ENCODE measurements at places on chromosomes 6 and 20. TPM values are rescaled to one million over a fixed set of nuclear protein-coding genes. Genes with fewer than 3 reads are reported as not detected.

Gene CDK5RAP1
- total RNA-seq: 42.7 TPM

Gene BNIP5
- total RNA-seq: not detected

Gene EYS
- not detected for total RNA-seq

DNA sequence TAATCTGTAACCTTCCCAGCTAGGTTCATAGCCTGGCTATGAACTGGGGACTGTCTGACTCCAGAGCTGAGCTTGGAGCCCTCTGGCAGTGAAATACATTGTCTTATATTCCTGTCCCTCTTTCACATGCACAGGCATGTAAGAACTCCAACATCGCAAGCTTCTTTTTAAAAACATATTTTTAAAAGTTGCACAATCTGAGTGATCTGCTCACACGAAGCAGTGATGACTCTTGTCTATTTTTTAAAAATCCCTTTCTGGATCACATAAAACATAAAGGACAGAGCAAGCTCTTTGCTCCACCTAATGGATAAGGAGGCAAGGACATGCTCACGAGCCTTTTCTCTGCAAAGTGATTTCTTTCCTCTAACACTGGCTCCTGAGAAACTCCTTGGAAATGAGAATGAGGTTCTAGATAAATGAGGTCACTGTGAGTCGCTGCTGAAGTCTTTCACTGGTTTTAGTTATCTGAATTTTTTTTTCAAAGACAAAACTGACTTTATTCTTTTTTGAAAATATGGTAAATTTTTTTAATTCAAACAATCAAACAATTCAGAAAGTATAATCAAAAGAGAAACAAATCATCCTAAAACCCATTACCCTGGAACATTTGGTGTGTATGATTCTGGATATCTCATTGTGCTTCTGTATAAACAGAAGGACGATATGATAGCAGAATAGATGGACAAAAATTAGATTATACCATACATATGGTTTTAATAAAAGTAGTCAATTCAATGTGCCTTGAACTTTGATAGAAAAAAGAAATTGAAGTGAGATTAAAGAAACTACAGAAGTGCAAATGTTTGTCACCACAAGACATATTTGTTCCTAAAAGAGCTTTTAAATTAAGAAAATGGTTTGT, 30.8 kb downstream of the IL20RA start:
- H3K36me3 ChIP-seq: no peaks in the 10 kb centered on the region
- H3K27me3 ChIP-seq: peaks cover 2% of the 10 kb centered on the region
- H3K27ac ChIP-seq: no peak overlapping the region

DNA sequence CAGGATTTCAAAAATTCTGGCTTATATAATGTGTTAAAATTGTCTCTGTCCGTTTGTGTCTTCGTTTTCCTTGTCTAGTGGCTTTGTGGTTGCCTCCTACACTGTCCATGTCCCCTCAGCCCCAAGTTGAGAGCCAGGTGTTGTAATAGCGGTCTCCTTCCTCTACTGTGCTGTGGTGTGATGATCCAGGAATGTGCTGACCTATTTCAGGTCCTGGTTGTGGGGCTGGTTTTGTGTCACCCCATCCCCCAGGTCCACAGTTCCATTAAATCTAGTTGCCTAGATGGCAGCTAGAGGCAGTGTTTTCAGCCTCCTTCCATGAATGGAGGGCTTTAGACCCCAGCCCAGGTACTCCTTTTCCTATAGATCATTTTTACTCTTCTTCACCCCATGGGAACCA, 128.7 kb downstream of the DNAH8 start:
- H3K27me3 ChIP-seq: no peaks in the 10 kb centered on the region
- H3K27ac ChIP-seq: no peak overlapping the region
- no peak overlapping the region for H3K4me3 ChIP-seq
- no peaks in the 10 kb centered on the region for H3K36me3 ChIP-seq
- peaks cover 4% of the 10 kb centered on the region for H3K4me1 ChIP-seq
- DNase-seq: no peak

- H3K4me1 ChIP-seq: no peaks in the 10 kb centered on the region
- H3K36me3 ChIP-seq: no peaks in the 10 kb centered on the region
- DNase-seq: no peak
- H3K4me3 ChIP-seq: no peak overlapping the region
- no peaks in the 10 kb centered on the region for H3K27me3 ChIP-seq
- H3K27ac ChIP-seq: no peak overlapping the region
Measured at GRCh38 chr6:55447891-55448290, 120.6 kb downstream of the GFRAL start.

- H3K36me3 ChIP-seq: peaks cover 3% of the 10 kb centered on the region
- H3K27ac ChIP-seq: peak overlapping the region; percentile 96
- H3K4me1 ChIP-seq: peaks cover 23% of the 10 kb centered on the region
- DNase-seq: no peak
- H3K27me3 ChIP-seq: no peaks in the 10 kb centered on the region
Measured at GRCh38 chr6:109095835-109096084, 453 bp downstream of the CEP57L1 start.

Data from endothelial cell (in vitro differentiated cells).